Daoy (cell line): ENCODE measurements at places on chromosomes 16 and 17.

DNA sequence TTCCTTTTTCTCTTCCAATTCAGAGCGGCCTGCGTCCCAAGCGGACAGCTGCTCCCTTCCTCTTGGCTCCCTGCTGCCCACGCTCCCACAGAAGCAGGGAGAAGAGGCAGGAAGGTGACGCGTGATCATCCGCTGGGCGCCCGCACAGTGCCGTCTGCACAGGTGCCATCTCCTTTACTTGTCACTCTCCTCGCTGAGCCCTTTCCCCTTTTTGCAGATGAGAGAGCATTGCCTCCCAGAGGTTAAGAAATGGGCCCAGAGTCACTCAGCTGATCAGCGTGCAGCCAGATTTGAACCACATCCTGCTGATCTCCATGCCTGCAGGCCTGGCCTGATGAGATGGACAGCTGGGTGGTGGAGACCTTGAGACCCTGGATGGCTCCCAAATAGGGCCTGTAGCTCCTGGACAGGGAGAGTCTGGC lies 299.8 kb downstream of the SEC14L1 start:
- DNase-seq, result no peak

- DNase-seq, result no peak
These were observed 434.7 kb upstream of the RBFOX1 start for GRCh38 chr16:6897876-6898485.

GRCh38 chr16:72137380-72138063 lies 34.4 kb downstream of the PMFBP1 start:
- no peak for DNase-seq

DNA sequence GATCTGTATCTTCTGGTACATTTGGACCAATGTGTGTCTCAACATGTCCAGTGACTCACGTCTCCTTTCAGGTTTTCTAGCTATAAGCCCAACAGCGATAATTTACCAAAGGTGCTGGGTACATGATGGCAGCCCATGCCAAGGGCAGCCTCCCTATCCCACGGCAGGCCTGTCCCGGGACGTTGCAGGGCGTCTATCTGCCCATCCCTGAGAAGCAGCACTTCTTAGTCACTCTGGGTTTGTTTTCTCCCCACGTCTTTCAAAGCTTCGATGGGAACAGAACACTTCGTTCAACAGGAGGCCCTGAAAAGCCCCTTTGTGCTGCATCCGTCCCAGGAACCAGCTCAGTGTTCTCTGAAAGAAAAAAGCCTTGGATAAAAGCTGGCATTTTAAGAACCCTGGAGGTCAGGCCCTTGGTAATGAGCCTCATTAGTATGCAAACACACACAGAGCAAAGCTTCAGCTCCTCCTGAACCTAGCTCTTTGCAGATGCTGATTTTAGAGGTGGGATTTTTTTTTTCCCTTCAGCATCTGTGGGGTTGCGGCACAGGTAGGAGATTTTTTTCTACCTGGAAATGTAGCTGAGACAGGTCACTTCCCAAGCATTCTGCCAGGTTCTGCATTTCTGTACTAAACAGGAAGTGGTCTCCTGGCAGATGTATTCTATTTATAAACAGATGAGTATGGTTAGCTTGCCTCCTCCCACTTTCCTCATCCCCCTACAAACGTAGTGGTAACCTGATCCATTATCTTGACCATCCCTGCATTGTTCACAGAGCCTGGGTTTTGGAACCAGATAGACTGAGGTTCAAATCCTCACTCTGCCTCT lies 17.5 kb upstream of the MT4 start:
- DNase-seq, result peak; percentile 19

GRCh38 chr17:12365805-12366204 lies 299.9 kb upstream of the MYOCD start:
- no peak for DNase-seq

DNA sequence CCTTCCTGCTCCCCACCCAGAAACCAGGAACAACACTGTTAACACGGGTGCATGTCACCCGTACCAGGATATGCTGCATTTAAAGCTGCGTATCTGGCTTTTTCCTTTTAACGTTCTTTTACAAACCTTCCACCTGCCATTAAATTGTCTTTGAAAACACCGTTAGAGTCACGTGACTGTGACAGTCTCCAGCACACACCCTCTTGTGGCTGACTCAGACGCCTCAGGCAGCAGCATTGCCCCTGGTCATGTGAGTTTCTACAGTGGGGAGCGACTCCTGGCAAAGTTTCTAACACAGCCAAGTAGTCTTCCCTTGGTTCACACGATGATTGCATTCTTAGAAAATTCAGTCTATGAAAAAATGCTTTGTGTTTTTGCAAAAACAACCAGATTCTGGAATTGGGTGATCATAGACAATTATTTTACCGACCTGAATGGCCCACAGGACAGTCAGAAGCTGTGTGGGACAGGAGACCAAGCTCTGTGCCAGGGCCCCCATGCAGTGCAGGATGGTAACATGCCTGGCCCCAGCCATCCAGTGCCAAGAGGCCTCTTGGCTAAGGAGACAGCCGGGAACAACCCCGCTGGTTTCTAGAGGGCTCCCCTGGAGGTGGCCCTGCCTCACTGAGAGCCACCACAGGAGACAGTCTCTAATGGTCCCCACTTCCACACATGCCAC lies 199.1 kb downstream of the KATNIP start:
- DNase-seq, result peak; percentile 78

GRCh38 chr17:62627904-62628633 lies 599 bp downstream of the MRC2 start:
- DNase-seq, result peak; percentile 57

- DNase-seq, result peak; percentile 98
These were observed 44.5 kb downstream of the LAT start for GRCh38 chr16:29029168-29029994.

DNA sequence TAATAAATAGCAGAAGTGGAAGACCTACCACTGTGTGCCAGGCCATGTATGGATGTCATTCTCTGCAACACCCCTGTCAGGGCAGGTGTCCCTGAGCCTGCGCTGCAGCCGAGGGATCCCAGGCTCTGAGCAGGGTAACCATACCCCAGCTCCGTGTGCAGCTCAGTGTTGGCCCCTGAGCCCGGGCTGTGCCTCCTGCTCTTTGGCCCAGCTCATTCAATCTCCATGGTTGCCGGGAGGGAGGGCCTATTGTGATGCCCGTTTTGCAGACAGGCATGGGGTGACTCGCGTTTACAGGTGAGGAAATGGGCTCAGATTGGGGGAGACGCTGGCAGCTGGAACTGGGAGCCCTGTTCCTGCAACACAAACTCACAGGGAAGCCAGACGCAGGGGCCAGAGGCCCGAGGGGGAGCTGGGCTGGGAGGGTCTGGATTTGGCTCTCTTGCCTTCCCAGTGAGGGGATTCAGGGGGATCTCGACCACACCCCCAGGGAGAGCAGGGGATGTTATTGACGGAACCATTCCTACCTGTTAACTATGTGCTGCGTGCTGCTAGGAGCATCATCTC lies 190.5 kb downstream of the IRF8 start:
- DNase-seq, result no peak

DNA sequence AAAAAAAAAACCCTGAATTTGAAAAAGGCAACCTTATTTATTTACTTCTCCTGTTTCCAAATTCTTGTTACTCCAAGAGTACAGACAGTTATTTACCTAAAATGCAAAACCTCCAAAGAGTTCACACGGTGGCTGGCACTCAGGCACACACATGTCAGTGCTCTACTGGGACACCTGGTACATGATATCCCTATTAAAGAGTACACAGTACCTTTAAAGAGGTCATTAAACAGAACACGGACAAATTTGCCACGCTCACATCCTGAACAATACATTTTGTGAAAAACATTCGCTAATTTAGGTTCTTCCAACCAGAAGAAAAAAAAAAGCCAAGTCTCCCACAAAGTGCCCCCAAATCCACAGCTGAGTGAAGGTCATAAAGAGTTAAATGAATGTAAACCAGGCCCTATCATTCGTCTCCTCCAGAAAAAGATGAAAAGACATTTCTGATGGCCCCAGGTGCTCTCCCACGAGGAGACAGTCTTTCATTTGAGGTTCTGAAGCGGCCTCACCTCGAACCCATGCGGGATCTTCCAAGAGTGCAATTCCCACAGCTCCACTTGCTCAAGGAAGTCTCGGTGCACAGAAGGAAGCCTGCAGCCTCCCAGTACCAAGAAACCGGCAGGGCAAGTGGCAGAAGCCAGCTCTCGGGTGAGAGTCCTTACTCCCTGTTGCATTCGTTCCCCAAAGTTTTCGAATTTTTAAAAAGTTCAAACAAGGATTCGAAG lies 993 bp downstream of the ERN1 start:
- peak; percentile 44 for DNase-seq

DNA sequence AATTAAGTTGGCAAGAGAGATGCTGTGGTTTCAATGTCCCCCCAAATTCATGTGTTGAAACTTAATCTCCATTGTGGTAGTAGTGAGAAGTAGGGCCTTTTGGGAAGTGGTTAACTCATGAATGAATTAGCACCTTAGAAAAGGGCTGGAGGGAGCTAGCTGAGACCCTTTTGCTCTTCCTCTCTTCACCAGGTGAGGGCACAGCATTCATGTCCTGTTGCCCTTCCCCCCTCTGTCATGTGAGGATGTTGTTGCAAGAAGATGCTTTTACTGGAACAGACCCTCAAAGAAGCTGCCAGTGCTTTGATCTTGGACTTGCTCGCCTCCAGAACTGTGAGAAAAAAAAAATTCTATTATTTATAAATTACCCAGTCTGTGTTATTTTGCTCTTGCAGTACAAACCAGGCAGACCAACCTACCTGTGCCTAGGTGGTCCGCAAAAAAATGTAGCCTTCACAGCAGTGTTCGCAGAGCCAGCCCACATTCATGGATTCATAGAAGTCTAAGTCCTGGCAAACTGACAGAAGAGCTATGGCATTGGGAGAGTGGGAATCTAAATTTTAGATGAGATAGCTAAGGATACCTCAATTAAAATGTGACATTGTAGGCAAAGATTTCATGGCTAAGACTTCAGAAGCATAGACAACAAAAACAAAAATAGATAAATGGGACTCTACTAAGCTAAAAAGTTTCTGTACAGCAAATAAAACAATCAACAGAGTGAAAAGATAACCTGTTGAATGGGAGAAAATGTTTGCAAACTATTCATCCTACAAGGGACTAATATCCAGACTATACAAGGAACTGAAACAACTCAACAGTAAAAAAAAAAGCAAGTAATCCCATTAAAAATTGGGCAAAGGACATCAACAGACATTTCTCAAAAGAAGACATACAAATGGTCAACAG lies 32.0 kb upstream of the ABCA5 start:
- DNase-seq, result no peak
